Activated T-helper 17 cell treated with anti-CD3 and anti-CD28 coated beads, Interleukin-2, amount 50 U/mL, for 72 hours (primary cell): ENCODE measurements at places on chromosomes 3 and 15. TPM values are rescaled to one million over a fixed set of nuclear protein-coding genes. Genes with fewer than 3 reads are reported as not detected.

- ATAC-seq: no peak
These were observed 908 bp upstream of the RARB start for GRCh38 chr3:25427155-25427554.

- peak; percentile 38 for ATAC-seq
These were observed 8.8 kb upstream of the NPHP3 start for GRCh38 chr3:132730891-132731580.

DNA sequence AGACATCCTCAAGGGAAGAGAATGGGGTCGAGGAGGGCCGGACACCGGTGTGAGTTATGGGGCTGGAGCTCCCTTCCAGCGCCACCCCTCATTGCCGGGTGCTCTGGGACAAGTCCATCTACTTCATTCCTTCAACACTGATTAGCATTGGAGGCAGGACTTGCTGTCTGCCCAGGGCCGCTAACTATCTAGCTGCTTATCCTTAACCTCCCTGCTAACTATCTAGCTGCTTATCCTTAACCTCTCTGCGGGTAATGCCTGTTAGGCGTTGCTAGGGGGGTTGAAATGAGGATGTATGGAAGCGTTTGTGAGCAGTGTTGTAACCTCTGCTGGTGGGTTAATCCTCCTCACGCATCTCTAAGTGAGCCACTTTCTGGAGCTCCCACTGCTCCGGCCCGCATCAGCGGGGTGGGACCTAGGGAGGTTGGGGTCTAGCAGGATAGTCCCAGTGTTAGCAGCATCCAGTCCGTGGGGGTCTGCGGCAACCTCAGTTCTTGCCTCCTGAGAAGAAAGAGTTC, 10.9 kb upstream of the CHAC1 start:
- peak; percentile 5 for ATAC-seq

DNA sequence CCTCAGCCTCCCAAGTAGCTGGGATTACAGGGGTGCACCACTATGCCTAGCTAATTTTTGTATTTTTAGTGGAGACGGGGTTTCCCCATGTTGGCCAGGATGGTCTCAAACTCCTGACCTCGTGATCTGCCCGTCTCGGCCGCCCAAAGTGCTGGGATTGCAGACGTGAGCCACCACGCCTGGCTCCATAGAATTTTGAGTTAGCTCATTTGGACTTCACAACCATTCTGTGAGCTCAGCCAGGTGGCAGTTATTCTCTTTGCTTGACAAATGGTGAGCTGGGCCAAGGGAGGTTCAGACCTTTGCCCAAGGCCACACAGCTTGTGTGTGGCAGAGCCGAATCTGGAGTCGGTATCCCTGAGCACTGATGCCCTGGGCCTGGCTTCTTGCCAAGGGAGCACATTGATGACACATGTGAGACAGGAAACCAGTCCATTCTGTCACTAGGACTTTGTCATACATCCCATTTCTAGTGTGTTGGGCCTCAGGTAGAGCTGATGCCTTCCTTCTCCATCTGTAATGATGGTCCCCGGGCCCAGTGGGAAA, 17.6 kb downstream of the PODXL2 start:
- ATAC-seq: no peak

- ATAC-seq: no peak
These were observed 231.1 kb downstream of the NR2F2 start for GRCh38 chr15:96561593-96561992.

DNA sequence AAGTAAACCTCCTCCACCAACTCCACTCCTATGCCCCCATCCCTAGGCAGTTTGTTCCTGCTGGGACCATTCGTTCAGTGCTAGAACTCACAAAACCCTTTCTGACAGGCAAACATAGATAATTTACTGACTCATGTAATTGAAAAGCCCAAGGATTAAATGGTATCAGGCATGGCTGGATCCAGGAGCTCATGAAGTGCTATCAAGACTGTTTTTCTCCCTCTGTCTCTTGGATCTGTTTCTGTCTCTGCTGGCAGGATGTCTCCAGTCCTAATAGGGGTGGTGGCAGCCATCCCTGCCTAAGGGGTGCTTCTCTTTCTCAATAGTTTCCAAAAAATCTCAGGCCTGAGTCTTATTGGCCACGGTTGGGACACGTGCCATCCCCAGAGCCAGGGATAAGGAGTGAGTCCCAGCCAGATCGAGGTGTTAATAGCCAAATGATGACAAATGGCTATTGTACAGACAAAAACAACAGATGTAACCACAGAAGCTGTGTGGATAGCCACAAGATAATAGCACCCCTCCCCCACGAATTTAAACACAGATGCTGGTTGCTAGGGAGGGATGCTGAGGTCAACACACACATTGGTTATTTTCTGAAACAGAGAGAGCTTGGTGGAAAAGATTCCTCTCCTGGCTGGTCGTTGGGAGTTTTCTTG, 168.6 kb downstream of the SHQ1 start:
- ATAC-seq: no peak

GRCh38 chr15:27426805-27427204, 455.8 kb downstream of the GABRG3 start:
- ATAC-seq: no peak

- no peak for ATAC-seq
These were observed 135.8 kb upstream of the ANKRD28 start for GRCh38 chr3:15933439-15934139.

GRCh38 chr15:69865369-69865768, 232.3 kb downstream of the TLE3 start:
- ATAC-seq: no peak

- ATAC-seq: no peak
These were observed 2.8 kb downstream of the FNDC3B start for GRCh38 chr3:172042136-172042662.

CCDC9B gene
- 0.78 TPM for total RNA-seq

GOLGA8S gene
- 0.06 TPM for total RNA-seq

NOX5 gene
- not detected for total RNA-seq
